Vagina (tissue), 2 donors: ENCODE measurements at places on chromosomes 1 and 21. TPM values are rescaled to one million over a fixed set of nuclear protein-coding genes. Genes with fewer than 3 reads are reported as not detected.

DNA sequence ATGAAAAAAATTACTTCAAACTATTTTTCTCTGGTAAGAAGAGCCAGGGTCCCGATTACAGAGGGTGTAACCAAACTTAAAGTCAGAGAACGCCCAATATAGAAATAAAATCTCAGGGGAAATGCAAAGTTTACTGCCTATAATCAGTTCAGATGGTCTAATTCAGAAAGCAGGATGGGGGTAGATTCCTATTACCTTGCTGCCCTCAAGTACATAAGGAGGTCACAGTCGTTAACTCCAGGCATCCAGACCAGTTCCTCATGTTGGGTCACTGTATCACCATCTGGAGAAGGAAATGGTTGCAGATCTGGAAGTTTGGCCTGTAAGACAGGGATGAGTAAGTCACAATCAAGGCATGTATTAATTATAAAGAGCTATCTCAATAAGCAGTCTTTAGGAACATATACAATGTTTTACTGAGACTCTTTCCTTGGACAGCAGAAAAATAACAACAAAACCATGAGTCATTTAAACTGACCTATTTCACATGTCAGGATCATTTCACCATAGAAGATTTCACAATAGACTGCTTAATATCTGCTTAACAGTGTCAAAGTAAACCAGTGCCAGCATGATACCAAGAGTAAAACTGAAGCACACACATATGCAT is 179.4 kb downstream of the SLC45A1 start:
- DNase-seq = no peak

- no peak for DNase-seq
Observed at GRCh38 chr1:169175461-169175860, 69.0 kb downstream of the ATP1B1 start.

DNA sequence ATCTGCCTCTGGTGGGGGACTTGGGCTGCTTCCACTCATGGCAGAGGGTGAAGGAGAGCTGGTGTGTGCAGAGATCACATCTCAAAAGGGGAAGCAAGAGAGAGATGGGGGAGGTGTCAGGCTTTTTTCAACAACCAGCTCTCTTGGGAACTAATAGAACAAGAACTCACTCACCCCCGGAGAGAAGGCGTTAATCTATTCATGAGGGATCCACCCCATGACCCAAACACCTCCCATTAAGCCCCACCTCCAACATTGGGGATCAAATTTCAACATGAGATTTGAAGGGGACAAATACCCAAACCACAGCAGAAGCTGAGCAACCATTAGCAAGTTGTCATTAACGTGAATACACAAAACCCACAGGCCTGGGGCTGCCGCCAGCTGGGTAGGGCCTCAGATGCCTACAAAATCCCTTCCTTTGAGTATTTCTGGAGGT is 12.0 kb upstream of the VWA5B1 start:
- DNase-seq = no peak

- no peak for DNase-seq
Observed at GRCh38 chr1:95257758-95258157, 23.7 kb downstream of the RWDD3 start.

- no peak for DNase-seq
Observed at GRCh38 chr1:151443846-151444782, 15.2 kb downstream of the POGZ start.

DNA sequence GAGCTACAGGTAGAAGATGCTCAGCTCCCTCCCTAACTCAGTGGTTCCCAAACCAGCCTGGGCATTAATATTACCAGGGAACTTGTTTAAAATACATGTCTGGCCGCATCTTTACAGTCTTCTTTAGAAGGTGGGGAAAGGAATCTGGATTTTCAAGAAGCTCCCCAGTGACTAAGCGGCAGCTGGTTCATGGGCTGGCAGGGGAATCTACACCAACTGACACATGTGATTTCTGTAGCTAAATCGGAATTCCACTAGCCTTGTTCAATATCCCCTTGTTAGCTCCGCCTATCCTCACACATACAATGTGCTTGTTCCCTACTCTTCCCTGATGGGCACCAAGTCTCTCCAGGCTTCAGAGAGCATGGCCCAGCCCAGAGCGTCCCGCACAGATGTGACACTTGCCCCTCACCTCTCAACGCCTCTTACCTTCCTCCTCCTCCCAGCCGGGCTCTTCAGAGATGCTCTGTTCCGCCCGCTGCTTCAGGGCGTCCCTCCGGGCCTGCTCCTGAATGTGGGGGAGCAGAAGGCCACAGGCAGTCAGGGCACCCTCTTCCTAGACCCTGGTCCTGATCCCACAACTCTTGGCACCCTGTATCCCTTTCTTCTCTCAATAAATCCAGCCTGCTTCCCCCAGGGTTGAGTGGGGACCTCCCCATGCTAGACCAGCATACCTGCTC is 15.3 kb downstream of the TSSK3 start:
- no peak for DNase-seq

- no peak for DNase-seq
Observed at GRCh38 chr1:31244326-31244725, 4.6 kb upstream of the NKAIN1 start.

- DNase-seq = no peak
Observed at GRCh38 chr1:204161609-204162493, 4.3 kb downstream of the REN start.

DNA sequence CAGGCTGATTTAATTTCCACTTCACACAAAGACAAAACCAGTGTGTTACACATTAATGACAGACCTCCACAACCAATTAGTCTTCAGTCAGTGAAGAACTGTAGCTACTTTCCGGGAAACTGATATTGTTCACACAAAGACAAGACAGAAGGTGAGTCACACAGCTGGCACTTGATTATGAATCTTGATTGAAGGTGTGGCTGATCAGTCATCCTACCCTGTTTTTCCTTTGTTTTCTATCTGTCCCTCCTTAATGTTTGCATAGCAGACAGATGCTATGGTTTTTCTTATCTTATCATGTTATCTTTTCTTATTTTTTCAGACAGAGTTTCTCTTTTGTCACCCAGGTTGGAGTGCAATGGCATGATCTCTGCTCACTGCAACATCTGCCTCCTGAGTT is 185.1 kb upstream of the GREM2 start:
- no peak for DNase-seq

- DNase-seq = no peak
Observed at GRCh38 chr1:108192581-108192980, 7.6 kb downstream of the SLC25A24 start.

DNA sequence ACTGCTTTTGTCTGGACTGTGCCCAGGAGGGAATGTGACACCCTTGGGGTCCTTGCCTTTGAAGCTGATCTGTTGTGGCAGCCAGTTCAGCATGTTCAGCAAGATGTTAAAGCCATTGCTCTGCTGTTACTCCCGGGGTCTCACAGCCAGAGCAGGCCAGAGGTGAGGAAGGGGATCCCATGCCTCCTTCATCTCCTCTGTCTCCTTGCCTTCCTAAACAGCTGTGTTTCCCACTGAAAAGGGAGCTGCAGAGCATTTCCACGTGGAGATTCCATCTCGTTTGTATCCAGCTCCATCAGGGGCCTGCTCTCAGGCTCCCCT is 135.8 kb upstream of the COL6A1 start:
- DNase-seq = no peak

FMO3 gene
- 0.98 TPM for total RNA-seq
